CD14-positive monocyte (primary cell): ENCODE measurements at places on chromosomes 1 and 21.

DNA sequence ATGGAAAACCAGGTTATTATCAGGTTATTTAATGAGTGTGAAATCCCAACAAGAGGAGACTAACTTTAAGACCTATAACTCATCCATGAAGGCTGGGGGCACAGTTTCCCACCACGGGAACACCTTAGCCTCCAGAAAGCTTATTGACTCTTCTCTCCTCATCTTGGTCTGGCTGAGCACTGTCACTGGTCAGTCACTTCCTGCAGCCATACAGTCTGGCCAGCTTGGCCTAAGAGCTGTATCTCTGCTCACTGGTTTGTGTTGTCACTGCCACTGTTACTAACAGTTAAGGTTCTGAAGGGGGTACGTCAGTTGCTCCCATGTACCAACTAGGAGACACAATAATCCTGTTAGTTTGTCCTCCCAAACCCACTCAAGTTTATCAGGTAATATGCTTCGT, 16.7 kb upstream of the DDAH1 start:
- no peak for DNase-seq

GRCh38 chr1:42830631-42831030, 13.4 kb upstream of the SVBP start:
- no peak for DNase-seq

DNA sequence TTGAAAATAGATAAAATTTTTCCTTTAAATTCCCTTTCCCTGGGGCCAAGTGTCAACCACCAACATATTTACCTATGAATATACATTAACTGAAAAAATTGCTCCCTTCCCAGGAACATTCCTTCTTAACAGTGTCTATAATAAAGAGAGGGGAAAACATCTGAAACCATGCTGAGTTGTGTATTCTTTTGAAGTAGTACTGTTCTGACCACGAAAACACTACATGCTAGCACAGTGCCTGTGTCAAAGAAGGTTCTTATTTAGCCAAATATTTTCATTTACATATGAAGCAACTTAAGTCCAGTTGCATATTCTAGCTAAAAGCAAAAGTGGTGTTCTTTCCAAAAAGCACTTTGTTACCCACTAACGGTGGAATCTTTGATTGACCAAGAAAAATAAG, 311.2 kb downstream of the VAV3 start:
- DNase-seq = no peak

- DNase-seq = no peak
These were observed 2.0 kb downstream of the IFNLR1 start for GRCh38 chr1:24185076-24185475.

- no peak for DNase-seq
These were observed 44.8 kb upstream of the KCND3 start for GRCh38 chr1:112034277-112034676.

DNA sequence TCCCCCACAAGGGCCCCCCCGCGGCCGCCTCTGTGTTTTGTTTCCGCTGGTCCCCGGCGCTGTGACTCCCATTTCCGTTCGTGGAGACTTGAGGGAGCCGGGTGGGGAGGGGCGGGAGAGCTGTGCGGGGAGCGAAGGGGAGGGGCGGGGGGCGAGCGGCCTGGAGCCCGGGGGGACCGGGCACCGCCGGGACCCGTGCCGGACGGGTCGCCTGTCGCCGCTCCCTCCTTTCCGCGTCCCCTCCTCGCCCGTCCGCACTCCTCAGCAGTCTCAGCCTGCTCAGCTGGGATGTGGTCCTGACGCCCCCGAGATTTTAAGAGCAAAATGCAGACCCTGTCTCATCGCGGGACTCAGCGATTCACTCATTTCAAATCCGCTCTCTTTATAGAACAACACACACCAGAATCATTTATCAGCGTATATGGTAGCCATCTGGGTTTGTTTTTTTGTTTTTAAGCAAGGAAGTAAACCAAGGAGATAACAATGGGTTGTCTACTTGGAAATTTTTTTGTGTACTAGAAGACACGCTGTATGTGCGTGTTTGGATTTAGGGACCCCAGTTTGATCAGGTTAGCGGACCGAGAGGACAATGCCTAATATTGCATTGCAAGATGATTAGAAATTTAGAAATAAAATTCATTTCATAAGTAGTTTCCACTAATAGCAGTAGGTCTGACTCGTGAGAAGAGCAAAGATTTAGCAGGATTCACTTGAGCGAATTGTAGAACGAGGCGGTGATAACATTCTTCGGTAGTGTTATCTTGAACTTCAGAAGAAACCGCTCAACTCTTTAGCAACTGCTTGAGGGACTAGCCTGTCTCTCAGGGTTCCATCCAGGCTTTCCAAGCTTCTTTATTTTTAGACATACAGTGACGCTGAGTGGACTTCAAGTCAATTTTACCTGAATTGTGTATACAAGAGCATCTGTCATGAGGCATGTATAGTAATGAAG, 1.1 kb downstream of the GABPA start:
- peak; percentile 70 for DNase-seq

DNA sequence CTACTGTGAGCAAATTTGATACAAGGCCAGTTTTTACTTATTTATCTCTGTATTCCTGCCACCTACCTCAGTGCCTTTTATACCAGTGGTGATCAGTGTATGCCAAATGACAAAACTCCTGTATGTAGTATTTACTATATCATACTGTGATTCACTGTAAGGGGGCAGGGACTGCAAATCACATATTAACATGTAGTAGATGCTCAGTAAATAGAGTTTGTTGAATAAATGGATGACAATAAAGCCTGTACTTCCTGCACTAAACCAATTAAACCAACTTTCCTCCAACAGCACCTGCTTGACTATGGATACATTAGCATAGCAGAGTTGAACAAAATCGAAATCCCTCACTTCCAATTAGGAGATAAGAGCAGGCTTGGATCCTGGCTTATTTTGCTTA, 73.3 kb upstream of the C1orf87 start:
- no peak for DNase-seq

DNA sequence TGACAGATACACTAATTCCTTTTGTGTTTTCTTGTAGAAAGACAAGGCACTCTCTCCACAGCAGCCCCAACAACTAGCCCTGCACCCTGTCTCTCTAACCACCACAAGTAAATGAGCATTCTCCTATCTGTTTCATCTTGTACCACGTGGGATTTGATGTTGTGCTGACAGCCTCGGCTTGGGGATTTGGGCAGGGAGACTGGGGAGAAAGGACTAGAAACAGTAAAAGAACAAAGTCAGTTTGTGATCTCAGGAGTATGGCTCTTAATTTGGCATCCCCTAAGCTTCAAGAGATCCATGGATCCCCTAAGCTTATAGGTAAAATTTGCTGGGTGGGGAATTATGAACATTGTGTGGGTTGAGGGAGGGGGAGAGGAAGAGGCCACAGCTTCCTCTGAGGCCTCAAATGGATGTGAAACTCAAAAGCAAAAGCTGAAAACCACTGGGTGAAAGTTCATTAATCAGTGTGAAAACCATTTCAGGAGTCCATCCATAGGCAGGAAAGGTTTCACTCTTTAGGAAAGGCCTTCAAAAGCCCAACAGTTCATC, 3.1 kb downstream of the C1orf162 start:
- DNase-seq = peak; percentile 24

DNA sequence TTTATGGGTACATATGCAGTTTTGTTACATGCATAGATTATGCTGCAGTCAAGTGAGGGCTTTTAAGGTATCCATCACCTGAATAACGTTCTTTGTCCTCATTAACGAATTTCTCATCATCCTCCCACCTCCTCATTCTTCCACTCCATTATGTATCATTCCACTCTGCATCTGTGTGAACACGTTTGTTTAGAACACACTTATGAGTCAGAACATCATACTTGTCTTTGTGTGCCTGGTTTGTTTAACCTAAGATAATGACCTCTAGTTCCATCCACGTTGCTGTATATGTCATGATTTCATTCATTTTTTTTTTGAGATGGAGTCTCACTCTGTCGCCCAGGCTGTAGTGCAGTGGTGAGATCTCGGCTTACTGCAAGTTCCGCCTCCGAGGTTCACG, 6.7 kb upstream of the MPC2 start:
- no peak for DNase-seq

GRCh38 chr1:24961961-24962861, 32.1 kb upstream of the RUNX3 start:
- no peak for DNase-seq

- peak; percentile 38 for DNase-seq
These were observed 255.1 kb downstream of the FGGY start for GRCh38 chr1:59552007-59552406.

DNA sequence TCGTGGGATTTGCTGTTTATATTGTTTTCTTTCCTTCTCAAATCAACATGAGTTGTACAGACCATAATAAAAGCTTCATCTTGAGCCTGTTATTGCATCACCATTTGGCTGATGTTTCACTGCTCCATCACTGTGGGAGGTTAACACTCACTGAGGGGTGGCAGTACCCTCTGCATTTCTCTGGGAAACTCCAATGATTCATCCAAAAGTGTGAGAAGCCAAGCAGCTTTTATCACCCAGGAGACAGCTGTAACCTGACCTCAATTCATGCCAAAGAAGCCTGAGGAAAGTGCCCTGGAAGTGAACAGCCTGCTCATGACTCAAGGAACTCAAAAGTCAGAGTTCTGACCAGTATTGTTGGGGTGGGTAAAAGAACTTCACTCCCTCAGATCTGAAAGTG, 84.1 kb downstream of the GPR88 start:
- peak; percentile 61 for DNase-seq

GRCh38 chr1:227459326-227459841, 104.0 kb upstream of the ZNF678 start:
- no peak for DNase-seq

DNA sequence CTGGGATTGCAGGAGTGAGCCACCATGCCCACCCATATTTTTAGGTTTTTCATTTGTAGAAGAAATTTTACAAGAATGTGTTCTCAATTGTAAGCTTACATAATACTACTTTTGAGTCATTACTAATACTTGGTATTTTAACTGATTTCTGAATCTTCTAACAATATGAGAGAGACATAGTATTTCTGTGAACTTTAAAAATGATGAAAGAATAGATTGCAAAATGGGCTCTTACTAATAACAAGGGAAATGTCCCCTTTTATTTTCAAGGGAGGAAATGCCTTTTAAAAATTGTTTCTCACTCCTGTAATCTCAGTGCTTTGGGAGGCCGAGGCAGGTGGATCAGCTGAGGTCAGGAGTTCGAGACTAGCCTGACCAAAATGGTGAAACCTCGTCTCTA, 5.9 kb downstream of the AGO3 start:
- DNase-seq = peak; percentile 31

DNA sequence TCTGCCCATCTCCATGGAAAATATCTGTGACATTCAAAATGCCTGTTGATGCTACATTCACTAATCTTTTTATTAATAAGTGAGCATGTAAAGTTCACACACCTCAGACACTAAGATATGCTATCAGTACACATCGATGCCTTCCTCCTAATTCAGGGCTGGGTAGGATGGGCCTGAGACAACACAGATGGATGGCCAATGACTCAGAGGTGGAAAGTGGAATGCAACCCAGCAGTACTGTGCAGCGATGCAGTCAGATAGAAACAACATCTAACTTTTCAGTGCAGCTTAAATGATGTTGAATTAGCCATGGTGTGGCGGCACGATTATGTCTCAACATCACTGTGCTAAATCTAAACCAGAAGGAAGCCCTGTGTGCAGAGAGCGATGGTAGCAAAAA, 161.6 kb upstream of the KCNJ15 start:
- no peak for DNase-seq

- DNase-seq = no peak
These were observed 133.2 kb upstream of the ZC3H11B start for GRCh38 chr1:219746141-219746540.

GRCh38 chr1:70220517-70221237, 503 bp upstream of the SRSF11 start:
- DNase-seq = no peak

GRCh38 chr1:26697978-26698849, 2.4 kb downstream of the ARID1A start:
- DNase-seq = peak; percentile 67

DNA sequence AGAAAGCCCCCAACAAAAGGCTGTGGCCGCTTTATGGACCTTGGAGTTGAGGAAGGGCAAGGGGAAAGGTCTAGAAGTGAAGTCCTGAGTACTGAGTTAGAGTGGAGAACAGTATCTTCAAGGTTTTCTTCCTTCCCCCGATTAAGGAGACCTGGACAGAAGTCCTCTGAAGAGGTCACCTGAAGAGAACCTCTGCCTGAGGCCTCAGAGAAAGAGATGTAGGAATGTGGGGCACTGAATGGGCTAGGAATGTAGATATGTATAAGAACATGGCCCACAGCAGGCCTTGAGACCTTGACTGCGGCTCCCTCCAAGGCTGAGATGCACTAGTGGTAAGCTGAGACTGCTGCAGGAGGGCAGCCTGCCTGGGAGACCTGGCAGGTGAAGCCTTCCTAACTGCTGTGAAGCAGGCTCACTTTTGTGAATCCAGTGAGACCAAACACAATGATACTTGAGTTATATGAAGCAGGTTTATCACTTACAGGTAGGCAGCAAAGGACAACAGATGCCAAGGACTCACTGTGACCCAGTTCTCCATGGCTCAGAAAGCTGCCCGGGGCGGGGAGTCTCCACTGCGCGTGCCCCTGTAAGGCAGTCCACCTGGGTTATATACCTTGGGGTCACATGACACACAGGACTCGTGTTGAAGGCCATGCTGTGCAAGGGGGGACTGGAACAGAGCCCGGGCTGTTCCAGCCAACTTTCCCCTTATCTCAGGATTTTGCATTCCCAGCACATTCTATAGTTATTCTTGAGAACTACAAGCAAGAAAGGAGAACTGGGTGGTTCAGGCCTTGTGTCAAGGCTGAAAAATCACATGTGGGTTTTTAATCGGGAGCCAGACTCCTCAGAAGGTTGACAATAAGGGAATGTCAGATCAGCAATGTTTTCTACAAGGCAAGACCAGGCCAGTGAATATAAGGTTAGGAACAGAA, 78.8 kb upstream of the PPM1J start:
- no peak for DNase-seq

GRCh38 chr1:64572222-64572900, 102.4 kb downstream of the CACHD1 start:
- no peak for DNase-seq

DNA sequence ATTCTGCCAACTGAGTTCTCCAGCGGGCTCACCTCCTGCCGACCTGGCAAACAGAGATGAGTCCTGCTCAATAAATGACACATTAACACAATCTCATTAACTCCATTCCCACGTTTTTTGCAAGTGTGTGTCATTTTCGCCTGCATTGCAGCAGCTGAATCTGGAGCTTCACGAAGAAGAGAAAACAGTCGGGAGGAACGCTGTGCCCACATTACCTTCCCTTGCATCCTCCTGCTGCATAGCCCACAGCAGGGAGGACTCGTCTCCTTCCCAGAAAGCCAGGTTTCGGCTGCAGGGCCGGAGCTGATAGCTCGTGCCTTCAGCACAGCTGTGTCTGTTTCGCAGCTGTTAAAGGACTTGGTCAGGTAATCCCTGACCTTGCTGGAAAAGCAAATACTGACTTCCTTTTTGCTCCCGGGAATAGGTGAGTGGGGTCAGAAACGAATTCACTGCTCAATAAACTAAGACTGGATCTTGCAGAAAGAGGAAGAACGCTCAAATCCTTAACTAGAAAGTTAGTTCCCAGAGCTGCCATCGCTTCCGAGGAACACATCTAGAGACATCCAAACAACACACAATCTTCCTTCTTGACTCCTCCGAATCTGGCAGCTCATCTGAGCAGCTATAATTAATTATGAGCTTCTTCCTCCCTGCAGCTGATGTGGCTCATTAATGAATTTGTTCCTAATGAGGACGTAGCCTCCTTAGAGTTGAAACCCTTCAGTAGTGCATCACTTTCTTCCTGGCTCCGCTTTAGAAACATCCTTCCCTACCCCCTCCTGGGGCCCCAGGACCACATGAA, 33.0 kb downstream of the KANK4 start:
- no peak for DNase-seq
